ENCODE measurements at places on chromosomes 4 and X. TPM values are rescaled to one million over a fixed set of nuclear protein-coding genes. Genes with fewer than 3 reads are reported as not detected.
A peak's percentile ranks its signal among the peaks of the same experiment; 100 is the strongest.

The TMPRSS11B gene
- not detected for total RNA-seq

DNA sequence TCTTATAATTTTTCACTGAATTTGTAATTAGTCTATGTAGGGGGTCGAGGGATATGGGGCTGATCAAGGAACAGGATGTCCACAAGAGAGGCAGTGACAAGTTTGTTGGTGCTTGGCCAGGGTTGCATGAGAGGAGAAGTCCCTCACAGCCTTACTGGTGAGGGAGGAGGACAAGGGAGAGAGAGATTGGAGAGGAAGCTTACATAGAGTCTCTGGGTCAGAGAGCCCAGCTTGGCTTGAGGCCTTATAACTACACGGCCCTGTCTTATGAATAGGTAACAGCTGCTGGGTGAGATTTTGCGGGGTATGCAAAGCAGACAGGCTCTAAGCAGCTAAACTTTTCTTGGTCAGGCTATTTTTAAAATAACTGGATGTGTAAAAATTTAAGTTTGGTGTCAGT is 37.9 kb upstream of the OTUD4 start:
- H3K36me3 ChIP-seq = no peaks in the 10 kb centered on the region
- no peaks in the 10 kb centered on the region for H3K4me1 ChIP-seq
- H3K27me3 ChIP-seq = no peaks in the 10 kb centered on the region
- H3K27ac ChIP-seq = no peak overlapping the region
- DNase-seq = no peak

DNA sequence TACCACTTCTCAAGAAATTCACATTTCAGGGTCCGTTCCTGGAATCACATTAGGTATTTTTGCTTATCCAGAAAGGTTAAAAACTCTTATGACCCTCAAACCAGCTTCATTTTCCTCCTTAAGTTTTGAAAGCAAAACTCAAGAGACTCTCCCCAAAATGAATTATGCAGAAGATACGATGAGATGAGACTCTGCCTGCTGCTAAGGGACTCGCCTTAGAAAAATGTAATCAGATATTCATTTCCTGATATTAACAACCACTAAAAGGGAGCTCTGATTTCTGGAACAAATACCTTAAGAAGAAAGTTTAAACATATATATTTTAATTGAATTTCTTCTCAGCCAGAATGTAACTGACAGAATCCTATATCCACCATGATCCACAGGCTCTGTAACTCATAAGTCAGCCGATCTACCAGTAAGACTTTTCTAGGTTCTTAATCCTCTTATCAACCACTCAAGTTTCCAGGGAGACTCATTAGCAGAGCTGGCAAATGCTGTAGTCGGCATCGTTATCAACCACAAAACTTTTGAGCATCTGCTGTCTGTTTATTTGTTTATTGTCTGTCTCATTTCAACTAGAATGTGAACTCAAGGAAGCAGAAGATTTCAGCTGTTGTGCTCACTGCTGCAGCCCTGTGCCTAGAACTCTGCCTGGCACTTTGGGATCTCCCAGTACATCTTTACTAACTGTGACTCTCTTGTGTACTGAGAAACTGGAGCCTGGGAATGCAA is 112.5 kb downstream of the LDB2 start:
- H3K27ac ChIP-seq = no peak overlapping the region
- no peak overlapping the region for H3K4me3 ChIP-seq
- no peaks in the 10 kb centered on the region for H3K4me1 ChIP-seq
- no peaks in the 10 kb centered on the region for H3K36me3 ChIP-seq
- no peaks in the 10 kb centered on the region for H3K27me3 ChIP-seq

DNA sequence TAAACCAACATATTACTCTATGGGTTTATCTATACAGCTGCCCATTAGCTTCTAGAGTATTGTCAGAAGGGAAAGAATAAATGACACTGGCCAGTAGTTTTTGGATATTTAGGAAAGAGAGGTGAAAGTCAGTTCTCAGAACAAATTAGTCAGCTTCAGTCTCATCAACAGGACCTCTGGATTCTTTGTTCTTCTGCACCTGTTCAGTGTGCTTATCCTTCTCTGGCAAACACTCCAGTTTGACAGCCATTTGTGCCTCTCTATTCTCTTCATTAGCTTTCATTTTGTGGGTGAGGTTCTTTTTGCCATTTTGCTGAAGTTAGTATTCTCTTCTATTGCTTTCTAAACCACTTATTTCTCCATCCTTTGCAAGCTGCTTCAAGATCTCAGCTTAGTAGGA is 107.0 kb downstream of the PCDH18 start:
- no peaks in the 10 kb centered on the region for H3K4me1 ChIP-seq
- H3K27ac ChIP-seq = no peak overlapping the region
- DNase-seq = no peak
- no peaks in the 10 kb centered on the region for H3K36me3 ChIP-seq
- H3K27me3 ChIP-seq = no peaks in the 10 kb centered on the region

DNA sequence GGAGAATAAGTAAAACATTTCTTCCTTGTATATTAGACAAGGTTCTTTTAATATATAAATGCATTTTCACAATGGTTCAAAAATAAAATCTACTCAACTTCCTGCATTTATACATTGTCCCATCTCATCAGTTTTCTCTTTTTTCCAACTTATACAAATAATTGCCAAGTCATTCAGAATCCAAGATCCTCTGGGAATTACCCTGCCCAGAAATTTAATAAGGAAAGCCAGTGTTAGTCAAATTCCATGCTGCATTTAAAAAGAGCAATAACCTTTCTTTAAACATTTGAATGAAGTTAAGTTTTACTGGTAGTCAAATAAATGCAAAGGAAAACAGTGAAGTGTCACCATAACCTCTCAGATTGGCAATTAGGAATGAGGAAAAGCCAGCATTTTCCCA is 357.9 kb downstream of the PPP3CA start:
- H3K36me3 ChIP-seq = no peaks in the 10 kb centered on the region
- H3K4me3 ChIP-seq = no peak overlapping the region
- no peaks in the 10 kb centered on the region for H3K27me3 ChIP-seq
- DNase-seq = no peak
- H3K4me1 ChIP-seq = no peaks in the 10 kb centered on the region
- no peak overlapping the region for H3K27ac ChIP-seq

The RHOXF2 gene
- 0.10 TPM for total RNA-seq

The TIGD4 gene
- total RNA-seq = 0.28 TPM

DNA sequence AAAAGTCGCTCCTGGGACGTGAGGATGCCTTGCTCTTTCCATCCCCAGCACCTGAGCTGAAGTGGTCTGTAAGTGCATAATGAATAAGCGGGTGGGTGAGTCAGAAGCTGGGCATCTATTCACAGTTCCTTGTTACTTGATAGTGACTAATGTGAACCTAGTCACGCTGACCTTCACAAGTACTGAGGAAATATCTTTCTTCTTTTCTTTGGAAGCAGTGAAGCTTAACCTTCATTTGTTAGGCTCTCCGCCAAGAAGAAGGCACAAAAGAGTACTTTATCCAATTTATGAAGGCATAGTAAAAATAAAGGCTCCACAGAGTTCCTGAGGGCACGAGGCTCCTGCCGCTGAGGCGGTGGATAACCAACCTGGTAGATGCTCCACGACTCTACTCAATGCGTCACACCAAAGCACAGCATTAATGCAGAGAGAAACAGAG is 475.7 kb upstream of the SLIT2 start:
- no peak overlapping the region for H3K4me3 ChIP-seq
- no peak overlapping the region for H3K27ac ChIP-seq
- H3K36me3 ChIP-seq = no peaks in the 10 kb centered on the region
- H3K27me3 ChIP-seq = no peaks in the 10 kb centered on the region
- no peak for DNase-seq

The SULT1B1 gene
- 22.6 TPM for total RNA-seq

GRCh38 chr4:23068756-23069155 is 376.0 kb downstream of the GBA3 start:
- DNase-seq = no peak
- H3K4me1 ChIP-seq = no peaks in the 10 kb centered on the region
- H3K27me3 ChIP-seq = no peaks in the 10 kb centered on the region
- H3K27ac ChIP-seq = no peak overlapping the region
- no peak overlapping the region for H3K4me3 ChIP-seq

- H3K27me3 ChIP-seq = no peaks in the 10 kb centered on the region
- no peak for DNase-seq
- no peak overlapping the region for H3K27ac ChIP-seq
- no peaks in the 10 kb centered on the region for H3K36me3 ChIP-seq
- H3K4me1 ChIP-seq = no peaks in the 10 kb centered on the region
- peak overlapping the region; percentile 18 for H3K4me3 ChIP-seq
These were observed 197.0 kb downstream of the BCOR start for GRCh38 chrX:39900777-39901170.

The TAF7L gene
- total RNA-seq = not detected

DNA sequence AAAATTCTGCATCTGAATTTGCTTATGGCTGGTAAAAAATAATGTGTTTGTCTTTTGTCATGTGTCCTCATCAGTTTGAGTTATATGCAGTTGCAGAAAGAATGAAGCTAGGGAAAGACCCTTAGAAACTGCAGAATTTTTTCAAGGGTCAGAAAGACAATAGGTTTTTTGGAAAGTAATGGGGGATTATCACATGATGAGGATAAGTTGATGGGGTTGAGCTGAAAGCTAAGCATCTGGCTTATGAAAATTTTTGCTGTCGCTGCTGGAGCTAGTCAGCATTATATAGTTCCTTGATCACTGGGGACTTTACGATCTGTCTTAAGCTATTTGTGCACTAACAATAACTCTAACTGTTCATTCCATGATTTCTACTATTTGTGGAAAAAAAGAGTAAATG is 331.7 kb downstream of the PPARGC1A start:
- no peaks in the 10 kb centered on the region for H3K36me3 ChIP-seq
- no peak overlapping the region for H3K4me3 ChIP-seq
- H3K27me3 ChIP-seq = no peaks in the 10 kb centered on the region
- H3K4me1 ChIP-seq = no peaks in the 10 kb centered on the region
- H3K27ac ChIP-seq = no peak overlapping the region
- no peak for DNase-seq

- no peaks in the 10 kb centered on the region for H3K4me1 ChIP-seq
- no peak overlapping the region for H3K27ac ChIP-seq
- no peak overlapping the region for H3K4me3 ChIP-seq
These were observed 182.8 kb downstream of the MOSPD2 start for GRCh38 chrX:15056044-15056443.

The DCX gene
- total RNA-seq = not detected

DNA sequence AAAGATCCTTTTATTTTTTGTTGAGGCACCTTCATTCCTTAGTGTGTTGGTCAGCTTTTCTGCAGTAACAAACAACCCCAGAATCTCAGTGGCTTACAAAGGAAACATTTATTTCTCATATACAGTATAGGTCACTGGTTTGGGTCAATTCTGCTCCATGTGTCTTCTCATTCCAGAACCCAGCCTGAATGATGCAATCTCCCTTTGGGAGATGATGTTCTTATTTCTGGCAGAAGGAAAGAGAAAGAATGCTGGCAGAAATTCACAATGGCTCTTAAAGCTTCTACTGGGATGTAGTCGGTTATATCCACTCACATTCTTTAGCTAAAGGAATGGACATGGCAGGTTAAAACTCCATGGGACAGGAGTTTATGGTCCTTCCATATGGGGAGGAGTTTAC is 42.3 kb downstream of the IDS start:
- no peak for DNase-seq
- H3K27me3 ChIP-seq = no peaks in the 10 kb centered on the region
